ENCODE measurements at places on chromosomes 11 and 22.

DNA sequence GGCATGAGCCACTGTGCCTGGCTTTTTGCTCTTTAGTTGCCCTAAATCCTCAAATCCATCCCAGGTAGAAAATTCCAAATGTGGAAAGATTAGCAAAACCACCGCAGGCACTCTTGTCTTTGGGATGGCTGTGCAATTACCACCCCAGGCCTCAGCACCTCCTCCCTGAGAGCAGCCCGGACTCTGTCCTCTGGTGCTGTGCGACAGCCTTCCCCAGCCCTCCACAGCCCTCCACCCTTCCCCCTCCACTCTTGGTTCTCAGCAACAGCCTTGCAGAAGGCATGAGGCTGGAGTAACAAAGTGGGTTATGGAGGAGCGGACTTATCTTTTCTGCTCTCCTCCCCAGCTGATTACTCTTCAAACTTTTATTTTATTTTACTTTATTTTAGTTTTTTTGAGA lies 44.7 kb upstream of the YWHAH start:
- no peak for DNase-seq

GRCh38 chr11:111440416-111441205 lies 61.5 kb upstream of the POU2AF1 start:
- DNase-seq: no peak

DNA sequence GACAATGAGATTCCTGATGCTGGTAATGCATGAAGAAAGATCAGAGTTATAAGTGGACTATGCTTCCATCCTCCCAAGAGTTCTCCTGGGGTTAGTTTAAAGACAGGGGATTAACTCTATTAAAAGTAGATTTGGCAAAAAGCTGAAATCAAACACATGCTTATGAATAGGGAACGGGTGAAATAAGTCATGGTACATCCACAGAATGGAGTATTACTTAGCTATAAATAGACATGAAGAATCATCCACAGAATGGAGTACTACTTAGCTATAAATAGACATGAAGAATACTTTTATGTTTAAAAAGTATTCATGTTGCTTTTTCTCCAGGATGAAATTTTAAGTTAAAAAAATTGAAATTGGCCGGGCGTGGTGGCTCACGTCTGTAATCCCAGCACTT lies 596.4 kb upstream of the B3GAT1 start:
- DNase-seq: no peak

DNA sequence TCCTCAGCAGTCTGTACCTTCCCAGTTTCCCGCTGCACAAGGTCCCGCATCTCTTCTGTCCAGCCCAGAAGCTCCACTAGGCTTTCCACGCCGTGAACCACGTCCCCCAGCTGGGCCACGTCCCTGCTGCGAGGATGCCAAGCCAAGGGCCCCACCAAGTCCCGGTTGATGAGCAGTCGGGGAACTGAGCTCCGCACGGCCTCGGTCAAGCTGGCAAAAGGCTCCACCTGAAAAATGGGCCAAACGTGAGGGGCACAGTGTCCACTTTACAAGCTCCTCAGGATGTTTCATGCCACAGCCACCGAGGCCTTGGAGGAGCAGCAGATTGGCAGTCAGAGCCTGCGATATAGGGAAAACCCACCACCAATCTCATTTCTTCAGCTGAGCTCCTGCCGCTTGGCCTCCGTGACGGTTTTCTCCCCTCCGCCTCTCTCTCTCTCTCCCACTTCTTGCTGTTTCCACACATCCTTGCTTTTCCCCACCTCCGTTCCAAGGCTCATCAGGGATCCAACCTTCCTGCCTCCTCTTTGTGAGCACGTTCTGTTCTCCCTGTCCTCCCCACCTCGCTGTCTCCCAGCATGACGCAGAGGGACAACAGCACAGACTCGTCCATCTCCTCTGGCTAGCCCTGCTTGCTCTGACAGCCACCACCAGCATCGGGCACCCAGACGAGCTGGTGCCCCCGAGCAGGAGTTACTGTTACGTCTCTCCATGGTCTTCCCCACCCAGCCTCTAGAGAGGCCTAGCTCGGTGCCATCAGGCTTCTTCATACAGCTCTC lies 11.5 kb downstream of the RIC8A start:
- no peak for DNase-seq

DNA sequence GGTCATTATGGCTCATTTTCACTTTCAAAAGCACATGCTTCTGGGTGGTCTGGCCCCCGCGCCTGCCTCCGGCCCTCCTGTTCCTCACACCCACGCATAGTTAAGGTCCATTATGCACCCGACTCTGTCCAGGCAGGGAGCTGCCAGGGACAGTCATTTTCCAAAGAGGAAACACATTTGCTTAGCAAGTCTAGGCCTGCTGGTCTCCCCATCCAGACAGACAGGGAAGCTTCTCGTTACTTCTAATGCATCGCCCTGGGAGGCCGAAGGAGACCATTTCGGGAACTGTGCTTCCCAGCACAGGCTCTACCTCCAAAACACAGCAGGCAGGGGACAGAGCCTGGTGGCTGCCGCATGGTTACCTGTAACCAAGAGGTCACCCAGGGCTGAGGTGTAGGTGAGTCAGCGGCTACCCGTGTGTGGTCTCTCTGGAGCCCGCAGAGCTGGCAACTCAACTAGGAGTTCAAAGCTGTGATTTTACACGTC lies 87.1 kb upstream of the SHANK2 start:
- DNase-seq: no peak

DNA sequence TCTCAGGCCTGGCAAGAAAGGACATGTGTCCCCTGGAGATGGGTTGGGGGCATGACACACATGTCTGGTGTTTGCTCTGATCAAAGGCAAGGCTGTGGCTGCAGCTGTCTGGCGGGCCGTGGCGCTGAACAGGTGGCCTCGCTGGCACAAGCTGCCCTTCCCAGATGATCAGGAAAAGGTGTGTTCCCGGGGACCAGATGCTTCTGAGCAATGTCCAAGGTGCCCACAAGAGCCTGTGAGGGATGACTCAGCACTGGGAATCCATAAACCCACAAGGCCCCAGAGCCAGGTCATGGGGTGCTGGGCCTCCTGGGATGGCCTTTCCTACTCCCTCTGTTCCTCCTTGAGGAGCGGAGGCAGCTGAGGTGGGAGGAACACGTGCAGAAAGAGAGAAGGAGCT lies 9.7 kb upstream of the LRP5 start:
- DNase-seq: peak; percentile 35

GRCh38 chr11:101863361-101863760 lies 51.4 kb upstream of the CEP126 start:
- peak; percentile 25 for DNase-seq

DNA sequence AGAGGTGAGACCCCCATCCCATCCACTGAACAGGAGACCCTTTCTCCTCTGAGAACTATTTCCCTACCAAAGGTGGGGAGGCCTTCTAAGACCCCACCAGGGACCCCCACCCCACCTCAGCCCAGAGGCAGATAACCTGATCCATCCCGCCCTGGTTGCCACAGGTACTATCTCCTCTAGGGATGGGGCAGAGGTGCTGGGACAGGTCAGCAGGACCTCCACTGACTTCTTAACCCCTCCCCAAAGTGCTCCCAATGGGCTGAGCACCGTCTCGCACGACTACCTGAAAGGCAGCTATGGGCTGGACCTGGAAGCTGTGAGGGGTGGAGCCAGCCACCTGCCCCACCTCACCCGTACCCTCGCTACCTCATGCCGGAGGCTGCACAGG lies 4.3 kb downstream of the INPPL1 start:
- DNase-seq: no peak

DNA sequence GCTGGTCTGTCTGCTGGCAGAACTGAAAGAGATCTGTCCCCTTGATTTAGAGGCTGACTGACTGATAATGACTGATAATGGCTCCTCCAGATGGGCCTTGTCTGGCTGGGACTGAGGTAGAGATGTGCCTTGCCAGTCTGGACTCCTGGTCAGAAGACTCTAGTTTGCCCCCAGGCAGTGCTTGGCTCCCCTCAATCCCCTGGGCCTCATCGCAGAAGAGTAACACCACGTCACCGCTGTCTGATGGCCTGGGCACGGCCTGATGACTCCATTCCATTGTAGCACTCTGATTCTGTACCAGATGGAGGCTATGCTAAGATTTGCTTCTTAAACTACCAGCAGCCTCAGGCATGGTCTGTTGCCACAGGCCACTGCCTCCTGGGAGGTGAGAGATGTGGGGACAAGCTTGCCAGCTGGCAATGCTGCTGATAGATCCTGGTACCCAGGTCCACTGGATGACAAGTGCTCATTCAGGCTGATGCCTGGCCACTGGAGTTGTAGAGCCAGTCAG lies 19.1 kb downstream of the CYB5R2 start:
- DNase-seq: no peak

DNA sequence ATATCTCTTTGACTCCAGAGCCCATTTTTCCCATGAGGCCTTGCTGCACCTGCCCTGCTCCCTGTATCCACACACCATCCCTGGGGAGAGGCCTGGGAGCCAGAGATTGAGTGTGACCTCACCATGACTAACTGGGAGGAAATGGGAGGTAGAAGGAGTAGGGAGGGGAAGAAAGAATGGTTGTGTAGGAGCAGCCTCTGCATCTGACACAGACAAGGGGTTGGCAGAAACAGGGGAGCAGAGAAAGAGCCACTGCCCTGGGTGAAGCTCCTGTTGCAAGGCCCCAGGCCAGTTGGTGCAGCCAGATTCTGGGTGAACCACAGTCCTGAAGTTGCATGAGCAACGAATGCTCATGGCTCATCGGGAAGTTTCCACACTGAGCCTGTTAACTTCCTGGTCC lies 32.4 kb downstream of the POU2F3 start:
- peak; percentile 8 for DNase-seq

GRCh38 chr11:123434262-123434661 lies 4.2 kb downstream of the GRAMD1B start:
- no peak for DNase-seq

GRCh38 chr11:65558930-65559509 lies 861 bp upstream of the LTBP3 start:
- no peak for DNase-seq

- DNase-seq: no peak
These were observed 25.5 kb downstream of the UBASH3B start for GRCh38 chr11:122681070-122681469.
